Ascending aorta (tissue), 2 donors: ENCODE measurements at places on chromosomes 16 and 17. TPM values are rescaled to one million over a fixed set of nuclear protein-coding genes. Genes with fewer than 3 reads are reported as not detected.

DNA sequence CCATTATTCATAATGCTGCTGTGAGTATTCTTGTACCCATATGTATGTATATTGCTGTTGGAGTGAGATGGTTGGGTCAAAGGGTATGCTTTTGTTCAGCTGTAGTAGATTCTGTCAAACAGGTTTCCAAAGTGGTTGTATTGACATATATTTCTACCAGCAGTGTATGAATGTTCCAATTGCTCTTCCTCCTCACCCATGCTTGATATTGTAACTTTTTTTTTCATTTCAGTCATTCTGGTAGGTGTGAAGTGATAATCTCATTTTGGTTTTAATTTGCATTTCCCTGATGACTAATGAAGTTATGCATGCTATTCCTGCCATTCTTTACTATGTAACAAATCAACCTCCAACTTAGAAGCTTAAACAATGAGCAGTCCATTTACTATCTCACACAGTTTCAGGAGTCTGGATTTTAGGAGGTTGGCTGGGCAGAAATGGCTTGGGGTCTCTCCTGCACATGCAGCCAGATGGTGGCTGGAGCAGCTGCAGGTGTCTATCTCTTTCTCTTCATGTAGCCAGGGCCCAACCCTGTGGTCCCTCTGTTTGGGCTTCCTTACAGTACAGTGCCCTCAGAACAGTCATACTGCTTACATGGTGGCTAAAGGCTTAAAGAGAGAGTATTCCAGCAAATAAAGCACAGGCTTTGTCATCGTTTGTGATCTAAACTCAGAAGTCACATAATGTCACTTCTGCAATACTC, 21.2 kb downstream of the ERAL1 start:
- no peak overlapping the region for H3K4me3 ChIP-seq
- H3K27ac ChIP-seq, result no peak overlapping the region
- no peak for DNase-seq
- H3K4me1 ChIP-seq, result no peaks in the 10 kb centered on the region

- no peak overlapping the region for H3K27ac ChIP-seq
- no peak overlapping the region for H3K4me3 ChIP-seq
- peaks cover 9% of the 10 kb centered on the region for H3K4me1 ChIP-seq
- H3K27me3 ChIP-seq, result no peaks in the 10 kb centered on the region
- peaks cover 15% of the 10 kb centered on the region for H3K36me3 ChIP-seq
- DNase-seq, result no peak
Observed at GRCh38 chr16:19639986-19640421, 78.0 kb downstream of the KNOP1 start.

- no peak for DNase-seq
- H3K4me3 ChIP-seq, result no peak overlapping the region
- H3K36me3 ChIP-seq, result peaks cover 21% of the 10 kb centered on the region
- H3K4me1 ChIP-seq, result peaks cover 6% of the 10 kb centered on the region
- H3K27me3 ChIP-seq, result no peaks in the 10 kb centered on the region
Observed at GRCh38 chr17:79830763-79831264, 8.4 kb downstream of the CBX4 start.

RNF135 gene
- 4.6 TPM for total RNA-seq

HOXB2 gene
- total RNA-seq, result 55.3 TPM

OR3A3 gene
- not detected for total RNA-seq

VWA3A gene
- not detected for total RNA-seq

NXPH3 gene
- total RNA-seq, result 30.3 TPM

GRCh38 chr17:39131616-39132015, 19.8 kb downstream of the PLXDC1 start:
- H3K4me1 ChIP-seq, result no peaks in the 10 kb centered on the region
- no peak for DNase-seq
- no peak overlapping the region for H3K4me3 ChIP-seq
- H3K27me3 ChIP-seq, result no peaks in the 10 kb centered on the region
- no peak overlapping the region for H3K27ac ChIP-seq

CIBAR2 gene
- not detected for total RNA-seq

DNA sequence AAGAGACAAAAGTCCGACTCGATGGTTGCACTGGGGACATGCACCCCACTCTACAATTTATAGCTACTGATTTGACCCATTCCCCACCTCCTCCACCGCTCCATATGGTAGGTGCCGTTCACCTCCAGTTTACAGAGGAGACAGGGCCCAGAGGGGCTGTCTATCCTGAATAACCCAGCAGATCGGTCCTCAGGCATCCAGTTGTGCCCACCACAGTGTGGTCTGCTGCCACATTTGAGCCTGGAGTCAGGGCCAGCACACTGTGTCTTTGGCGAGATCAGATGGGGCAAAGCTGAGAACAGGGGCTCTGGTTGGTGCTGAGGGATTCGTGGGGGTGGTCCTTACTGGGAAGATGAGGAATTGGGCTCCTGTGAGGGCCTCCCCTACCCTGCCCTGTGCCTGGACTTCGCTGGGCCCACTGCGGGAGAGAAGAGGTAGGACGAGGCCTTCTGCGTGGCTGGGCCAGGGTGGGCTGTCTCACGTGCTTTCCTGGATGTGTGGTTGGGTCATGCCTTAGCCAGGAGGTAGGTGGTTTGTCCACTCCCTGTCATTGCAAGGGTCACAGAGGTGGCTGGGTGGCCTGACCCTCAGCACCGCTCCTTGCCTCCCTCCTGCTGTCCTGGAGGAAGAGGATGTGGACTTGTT, 2.8 kb downstream of the ADCY7 start:
- no peak overlapping the region for H3K27ac ChIP-seq
- H3K4me3 ChIP-seq, result no peak overlapping the region
- H3K4me1 ChIP-seq, result peaks cover 8% of the 10 kb centered on the region

ALOX12 gene
- total RNA-seq, result not detected

GRCh38 chr16:56787167-56787566, 57.2 kb downstream of the NUP93 start:
- H3K36me3 ChIP-seq, result no peaks in the 10 kb centered on the region
- no peaks in the 10 kb centered on the region for H3K27me3 ChIP-seq
- H3K4me1 ChIP-seq, result no peaks in the 10 kb centered on the region
